ENCODE measurements at places on chromosomes 5 and 9.

DNA sequence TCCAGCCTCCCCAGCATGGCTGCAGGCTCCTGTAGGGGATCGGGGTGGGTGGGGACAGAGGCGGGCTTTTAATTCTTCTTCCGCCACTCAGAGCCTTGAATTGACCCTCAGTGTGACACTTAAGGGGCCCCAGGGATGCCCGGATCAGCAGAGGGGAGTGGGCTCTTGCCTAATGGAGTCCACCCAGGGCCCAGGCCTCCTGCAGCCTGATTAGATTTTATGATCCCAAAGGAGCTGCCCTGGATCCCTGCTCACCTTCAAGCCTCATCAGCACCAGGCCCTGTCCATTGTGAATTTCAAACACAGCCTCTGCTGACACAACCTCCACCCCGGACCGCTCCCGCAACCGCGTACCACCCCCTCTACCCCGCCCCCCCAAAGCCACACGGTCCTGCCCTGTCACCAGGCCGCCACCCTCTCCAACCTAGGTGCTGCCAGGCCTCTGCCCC, 214.1 kb upstream of the IER5L start:
- no peak for DNase-seq

- no peak for DNase-seq
These were observed 814.2 kb upstream of the ZNF608 start for GRCh38 chr5:125560476-125561225.

DNA sequence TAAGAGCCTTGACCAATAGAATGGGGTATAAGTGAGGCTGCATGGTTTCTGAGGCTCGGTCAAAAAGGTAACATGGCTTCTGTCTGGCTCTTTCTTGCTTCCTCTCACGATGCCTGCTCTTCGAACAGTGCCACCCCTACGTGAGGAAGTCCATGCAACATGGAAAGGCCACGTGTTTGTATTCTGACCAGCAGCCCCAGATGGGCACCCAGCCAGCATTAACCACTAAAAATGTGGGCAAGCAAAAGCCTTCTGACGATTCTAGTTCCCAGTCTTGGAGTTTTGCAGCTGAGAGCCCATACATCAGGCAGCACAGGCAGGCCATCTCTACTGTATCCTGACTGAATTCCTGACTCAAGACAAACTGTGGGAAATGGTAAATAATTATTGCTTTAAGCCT, 24.2 kb upstream of the NREP start:
- no peak for DNase-seq

- no peak for DNase-seq
These were observed 47.7 kb downstream of the SRFBP1 start for GRCh38 chr5:122009436-122009835.

DNA sequence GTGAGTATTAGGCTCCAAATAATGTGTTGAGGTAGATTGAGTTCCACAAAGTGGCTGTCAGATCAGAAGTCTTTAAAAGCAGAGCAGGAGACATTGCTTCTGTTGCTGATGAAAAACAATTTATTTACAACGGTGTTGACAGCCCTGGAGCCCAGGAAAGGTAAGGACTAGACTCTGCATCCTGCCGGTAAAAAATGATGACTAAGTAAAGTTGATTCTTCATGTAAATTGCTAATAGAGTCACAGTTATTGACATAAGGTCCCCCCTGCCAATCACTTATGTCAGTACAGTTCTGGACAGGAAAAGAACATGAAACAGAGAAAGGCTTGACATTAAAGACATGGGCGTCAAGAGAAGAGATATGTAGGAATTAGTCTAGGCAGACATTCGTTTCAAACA, 552.5 kb downstream of the HTR1A start:
- no peak for DNase-seq

- DNase-seq, result no peak
These were observed 274.4 kb upstream of the SEMA6A start for GRCh38 chr5:116848954-116849581.

- no peak for DNase-seq
These were observed 579 bp downstream of the SLC12A7 start for GRCh38 chr5:1111241-1111726.

- no peak for DNase-seq
These were observed 36.4 kb downstream of the ERAP1 start for GRCh38 chr5:96771395-96771794.

- no peak for DNase-seq
These were observed 22.8 kb downstream of the PTCH1 start for GRCh38 chr9:95494022-95494415.

- no peak for DNase-seq
These were observed 51.7 kb downstream of the SH3PXD2B start for GRCh38 chr5:172402531-172403188.

DNA sequence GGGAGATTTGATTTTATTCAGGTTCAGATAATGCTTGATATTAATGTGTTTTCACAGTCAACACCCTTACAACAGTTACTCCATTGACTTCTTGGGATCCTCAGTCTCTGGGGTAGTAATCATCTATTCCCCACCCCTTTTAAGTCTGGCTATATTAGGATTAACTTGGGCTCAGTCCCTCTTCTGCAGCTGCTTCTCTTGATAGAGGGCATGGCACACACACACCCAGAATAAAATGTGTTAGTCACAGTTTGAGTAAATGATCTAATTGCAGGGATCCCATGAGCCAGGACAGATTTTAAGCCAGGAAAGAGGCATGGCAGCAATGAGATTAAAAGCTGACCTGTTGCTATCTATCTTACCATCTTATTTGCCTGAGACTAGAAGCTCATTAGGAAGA, 53.7 kb upstream of the VLDLR start:
- no peak for DNase-seq

DNA sequence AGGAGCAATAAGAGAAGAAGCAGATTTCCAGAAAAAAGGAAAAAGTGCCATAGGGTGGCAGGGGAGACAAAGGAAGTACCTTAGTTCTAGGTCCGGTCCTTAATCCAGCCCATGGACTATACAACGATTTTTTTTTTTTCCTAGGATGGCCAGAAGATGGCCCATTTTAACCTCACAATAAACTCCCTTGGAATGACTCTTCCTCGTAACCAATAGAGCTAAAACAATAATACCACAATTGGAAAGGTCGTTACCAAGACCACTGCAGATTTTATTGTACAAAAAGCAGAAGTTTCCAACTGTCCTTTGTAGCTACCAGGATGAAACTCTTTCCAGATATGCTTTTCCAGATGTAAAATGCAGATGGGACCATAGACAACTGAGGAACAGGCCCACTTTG, 34.4 kb upstream of the SSBP2 start:
- DNase-seq, result no peak

GRCh38 chr9:127503947-127504886, 52.9 kb downstream of the LRSAM1 start:
- peak; percentile 71 for DNase-seq

DNA sequence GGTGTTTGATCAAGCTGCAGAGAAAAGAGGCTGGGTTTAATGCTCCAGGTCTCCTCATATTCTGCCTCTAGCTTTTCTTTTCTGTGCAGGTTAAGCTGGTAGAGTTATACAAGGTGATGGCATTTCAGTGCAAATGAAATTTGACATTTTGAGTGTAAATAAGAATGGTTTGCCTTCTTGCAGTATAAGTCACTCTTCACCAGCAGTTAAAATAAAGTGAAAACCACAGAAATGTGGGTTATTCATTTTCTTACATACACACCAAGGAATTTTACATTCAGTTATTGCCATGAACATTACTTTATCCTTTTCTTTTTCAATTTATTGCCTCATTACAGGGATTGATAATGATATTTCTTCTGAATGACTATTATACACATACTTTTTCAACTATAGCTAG, 337.5 kb upstream of the PCSK5 start:
- no peak for DNase-seq

- peak; percentile 21 for DNase-seq
These were observed 281.9 kb downstream of the NSG2 start for GRCh38 chr5:174327317-174327864.

DNA sequence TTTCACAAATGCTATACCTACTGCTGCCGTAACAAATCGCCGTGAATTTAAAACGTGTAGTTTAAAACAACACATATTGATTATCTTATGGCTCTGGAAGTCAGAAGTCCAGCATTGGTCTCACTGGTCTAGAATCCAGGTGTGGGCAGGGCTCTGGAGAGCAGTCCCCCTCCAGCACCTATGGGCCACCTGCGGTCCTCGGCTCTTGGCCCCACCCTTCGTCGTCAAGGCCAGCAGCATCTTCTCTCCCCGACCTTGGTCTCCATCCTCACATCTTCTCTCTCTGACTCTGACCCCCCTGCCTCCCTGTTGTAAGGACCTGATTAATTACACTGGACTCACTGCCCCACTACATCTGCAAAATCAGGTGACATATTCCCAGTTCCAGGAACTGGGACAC, 106.4 kb upstream of the COL5A1 start:
- no peak for DNase-seq

DNA sequence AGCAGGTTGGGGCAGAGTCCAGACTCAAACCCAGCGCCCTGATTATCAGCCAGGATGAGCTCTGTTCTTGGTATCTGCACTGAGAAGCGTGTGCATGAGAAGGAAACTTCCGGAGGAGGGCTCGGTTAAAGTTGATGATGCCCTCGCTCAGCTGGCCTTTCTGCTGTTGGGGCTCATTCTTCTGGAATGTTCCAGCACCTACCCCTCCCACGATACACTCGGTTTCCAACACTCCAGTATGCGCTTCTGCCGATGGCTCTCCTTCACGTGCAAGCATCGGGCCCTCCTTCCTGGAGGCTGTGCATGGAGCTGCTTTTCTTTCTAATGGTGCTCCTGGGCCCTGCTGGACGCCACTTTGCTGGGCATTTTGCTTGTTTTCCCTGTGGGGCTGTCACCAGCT, 134.0 kb downstream of the RXRA start:
- no peak for DNase-seq

DNA sequence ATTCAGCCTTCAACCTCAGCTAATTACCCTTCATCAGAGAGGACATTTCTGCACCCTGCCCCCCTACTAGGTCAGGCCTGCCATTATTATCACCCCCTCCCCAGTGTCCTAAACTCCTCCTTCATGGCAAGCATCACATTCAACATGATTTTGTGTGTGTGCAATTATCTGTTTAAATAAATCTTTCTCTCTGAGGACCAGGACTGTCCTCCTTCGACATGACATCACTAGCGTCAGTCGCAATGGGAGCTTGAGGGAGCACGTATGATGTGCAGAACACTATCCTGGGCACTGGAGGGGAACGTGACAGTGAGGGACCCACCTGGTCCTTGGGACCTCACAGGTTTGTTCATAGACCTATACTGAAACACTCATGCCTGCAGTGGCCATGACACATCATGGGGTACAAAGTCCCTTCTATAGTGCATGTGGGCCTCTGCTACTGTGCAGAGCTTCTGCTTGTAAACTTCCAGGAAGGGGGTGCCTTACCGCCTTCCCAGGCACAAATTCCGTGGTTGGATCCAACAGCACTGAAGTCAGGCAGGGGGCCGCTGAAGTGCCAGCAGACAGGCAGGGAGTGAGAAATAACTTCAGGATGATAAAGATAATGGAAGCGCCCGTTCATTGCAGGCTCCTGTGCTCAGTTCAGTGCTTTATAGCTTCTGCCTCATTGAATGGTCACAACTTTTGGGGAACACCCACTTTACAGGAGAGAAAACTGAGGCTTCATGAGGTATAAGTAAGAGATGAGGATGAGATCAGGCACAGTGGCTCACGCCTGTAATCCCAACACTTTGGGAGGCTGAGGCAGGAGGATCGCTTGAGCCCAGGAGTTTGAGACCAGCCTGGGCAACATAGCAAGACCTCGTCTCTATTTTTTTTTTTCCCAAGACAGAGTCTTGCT, 36.0 kb upstream of the STXBP1 start:
- DNase-seq, result no peak

DNA sequence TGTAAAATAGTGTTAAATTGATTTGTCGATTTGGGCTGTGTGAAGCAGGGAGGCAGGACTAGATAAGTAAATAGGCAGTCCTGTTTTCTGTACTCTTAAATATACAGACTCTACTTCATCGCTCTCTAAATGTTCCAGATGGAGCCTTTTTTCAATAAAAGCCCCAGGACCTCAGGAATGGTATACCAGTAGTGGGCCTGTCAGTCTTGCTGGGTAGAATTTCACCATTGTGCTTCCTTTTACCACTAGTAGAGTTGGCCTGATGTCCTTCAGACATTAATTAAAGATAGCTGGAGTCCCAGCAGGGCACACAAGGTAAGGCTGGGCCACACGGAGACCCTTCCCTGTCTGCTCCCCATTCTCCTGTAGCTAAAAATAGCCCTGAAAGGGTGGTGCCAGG, 6.0 kb downstream of the SNX18 start:
- DNase-seq, result no peak

- no peak for DNase-seq
These were observed 173.5 kb downstream of the SLC12A2 start for GRCh38 chr5:128257076-128257475.

- no peak for DNase-seq
These were observed 686.4 kb downstream of the TLE1 start for GRCh38 chr9:81002906-81003305.

GRCh38 chr9:6426117-6426516, 13.1 kb downstream of the UHRF2 start:
- DNase-seq, result no peak

DNA sequence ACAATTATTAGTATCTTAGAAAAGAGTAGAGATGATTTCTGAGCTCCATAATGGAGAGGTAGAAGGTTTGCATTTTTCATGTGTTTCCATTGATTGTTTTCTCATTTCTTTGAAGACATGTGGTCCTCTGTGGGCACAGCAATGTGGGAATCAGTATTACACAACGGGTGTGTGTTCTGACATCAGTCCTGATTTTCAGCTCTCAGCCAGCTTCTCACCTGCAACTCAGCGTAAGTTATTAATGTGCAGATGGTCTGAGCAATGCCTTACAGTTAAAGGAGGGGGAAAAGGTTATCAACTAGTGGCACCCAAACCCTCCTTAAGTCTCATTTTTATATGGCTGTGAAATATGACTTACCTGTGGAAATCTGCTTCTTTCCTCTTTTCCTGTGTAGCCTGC, 59.1 kb downstream of the ITGA2 start:
- DNase-seq, result no peak

GRCh38 chr9:117464941-117465616, 50.2 kb upstream of the ASTN2 start:
- no peak for DNase-seq

DNA sequence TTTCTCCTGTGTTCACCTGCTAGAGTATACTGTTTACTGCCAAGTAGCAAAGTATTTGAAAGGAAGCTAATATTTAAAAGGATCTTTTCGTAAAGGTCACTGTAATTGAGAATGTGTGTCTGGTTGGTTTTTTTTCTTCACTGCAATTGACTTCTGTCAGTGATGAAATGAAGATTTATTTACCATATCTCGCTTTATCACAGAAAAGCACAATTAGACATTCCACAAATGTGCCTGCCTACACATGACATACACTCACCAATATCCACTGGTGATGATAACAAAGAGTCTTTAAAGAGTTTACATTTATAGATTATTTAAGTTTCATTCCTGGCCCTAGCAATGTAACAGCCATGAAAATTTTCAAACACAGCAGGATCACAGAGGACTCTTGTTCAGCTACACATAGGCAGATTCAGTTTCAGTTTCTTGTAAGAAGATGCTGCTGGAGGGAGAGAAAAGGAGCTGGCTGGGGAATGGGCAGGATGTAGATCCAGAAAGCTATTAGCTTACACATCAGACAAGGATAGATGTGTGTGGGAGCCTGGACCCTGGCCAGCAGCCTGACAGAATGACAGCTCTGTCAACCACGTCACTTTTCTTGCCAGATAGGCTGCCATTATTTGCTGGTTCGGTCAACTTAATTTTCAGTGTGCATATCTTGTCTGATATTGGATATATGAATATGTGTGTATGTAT, 104.0 kb downstream of the GDNF start:
- DNase-seq, result no peak

- DNase-seq, result no peak
These were observed 73.9 kb downstream of the KIF24 start for GRCh38 chr9:34254966-34255825.
